ENCODE measurements at places on chromosomes 7 and 10. TPM values are rescaled to one million over a fixed set of nuclear protein-coding genes. Genes with fewer than 3 reads are reported as not detected.
A peak's percentile ranks its signal among the peaks of the same experiment; 100 is the strongest.

GRCh38 chr7:3179456-3179855 is 121.6 kb upstream of the SDK1 start:
- no peak for DNase-seq

DNA sequence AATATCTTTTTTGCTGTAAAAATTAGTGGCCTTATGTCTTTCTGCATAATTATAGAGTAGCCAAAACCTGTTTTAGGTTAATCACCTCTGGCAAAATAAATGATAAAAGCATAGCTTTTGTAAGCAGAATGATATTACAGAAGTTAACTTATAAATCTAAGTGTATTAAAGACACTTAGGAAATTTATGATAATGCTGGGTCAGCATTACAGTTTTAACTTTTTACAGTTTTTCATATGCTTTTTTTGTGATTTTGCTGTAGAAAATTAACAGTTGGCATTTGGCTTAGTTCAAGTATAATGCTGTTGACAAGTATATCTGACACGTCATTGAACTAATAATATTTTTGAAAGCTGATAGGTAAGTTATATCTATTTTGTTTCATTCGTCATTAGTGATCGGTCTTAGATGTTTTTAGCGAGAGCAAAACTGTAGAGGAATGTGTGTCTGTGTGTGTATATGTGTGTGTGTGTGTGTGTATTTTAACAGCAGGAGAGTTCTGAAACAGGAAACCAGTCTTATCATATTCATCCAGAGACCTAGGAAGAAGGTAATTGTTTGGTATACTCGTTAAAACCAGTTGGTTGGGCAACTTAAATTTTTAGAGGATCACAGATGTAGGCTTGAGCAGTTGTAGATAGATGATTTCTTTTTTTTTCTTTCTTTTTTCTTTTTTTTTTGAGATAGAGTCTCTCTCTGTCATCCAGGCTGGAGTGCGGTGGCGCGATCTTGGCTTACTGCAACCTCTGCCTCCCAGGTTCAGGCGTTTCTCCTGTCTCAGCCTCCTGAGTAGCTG is 15.4 kb downstream of the PTEN start:
- DNase-seq = no peak

DNA sequence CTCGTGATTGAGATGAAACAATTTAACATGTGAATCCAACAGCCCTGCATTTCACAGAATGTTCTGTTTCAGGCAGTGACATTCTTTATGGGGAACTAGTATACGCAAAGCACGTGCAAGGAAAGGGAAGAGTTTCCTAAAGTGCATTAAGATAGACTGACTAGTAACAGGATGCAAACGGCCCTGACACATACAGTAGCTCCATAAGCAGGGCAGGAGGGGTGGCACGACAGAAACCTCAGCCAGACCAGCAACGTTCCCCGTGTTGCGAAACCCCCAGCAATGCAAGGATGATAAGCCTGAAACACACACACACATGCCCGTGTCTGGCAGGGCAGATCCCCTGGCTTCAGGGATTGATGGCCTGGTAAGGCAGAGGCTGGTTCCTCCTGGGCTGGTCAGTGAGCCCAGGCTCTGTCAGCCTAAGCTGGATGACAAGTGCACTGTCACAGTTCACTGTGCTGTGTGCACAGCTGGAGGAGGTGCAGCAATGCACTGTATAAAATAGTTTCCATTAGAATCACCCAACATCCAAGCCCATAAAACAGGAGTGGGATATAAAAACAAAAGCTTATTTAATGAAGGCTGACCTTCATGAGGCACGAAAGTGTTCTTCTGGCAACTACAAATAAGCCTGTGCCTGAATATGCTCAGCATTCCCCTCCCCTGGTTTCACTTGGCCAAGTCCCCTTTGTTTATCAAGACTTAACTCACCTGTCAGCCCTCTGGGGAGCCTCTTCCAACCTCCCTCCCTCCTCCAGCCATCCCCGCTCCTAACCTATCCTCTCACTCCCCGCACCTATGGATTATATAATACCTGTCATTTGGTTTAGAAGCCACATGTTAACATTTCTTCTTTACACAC is 88.8 kb downstream of the GSAP start:
- DNase-seq = no peak

- no peak for DNase-seq
Observed at GRCh38 chr10:91901784-91902677, 7.3 kb downstream of the FGFBP3 start.

- no peak for DNase-seq
Observed at GRCh38 chr7:106047818-106048705, 64.0 kb downstream of the SYPL1 start.

- DNase-seq = peak; percentile 7
Observed at GRCh38 chr10:125085258-125086054, 74.9 kb downstream of the CTBP2 start.

Gene ANK3
- total RNA-seq = 78.0 TPM

Gene SGPL1
- total RNA-seq = 38.1 TPM

Gene EPHA1
- 16.2 TPM for total RNA-seq

All from skin of body (tissue), 3 donors.